ENCODE measurements at places on chromosomes 3 and 15. TPM values are rescaled to one million over a fixed set of nuclear protein-coding genes. Genes with fewer than 3 reads are reported as not detected.
A peak's percentile ranks its signal among the peaks of the same experiment; 100 is the strongest.

GRCh38 chr3:49668861-49669260 lies 5.3 kb upstream of the APEH start:
- H3K4me3 ChIP-seq: no peak overlapping the region
- no peak overlapping the region for H3K27ac ChIP-seq
- H3K4me1 ChIP-seq: peaks cover 19% of the 10 kb centered on the region

DNA sequence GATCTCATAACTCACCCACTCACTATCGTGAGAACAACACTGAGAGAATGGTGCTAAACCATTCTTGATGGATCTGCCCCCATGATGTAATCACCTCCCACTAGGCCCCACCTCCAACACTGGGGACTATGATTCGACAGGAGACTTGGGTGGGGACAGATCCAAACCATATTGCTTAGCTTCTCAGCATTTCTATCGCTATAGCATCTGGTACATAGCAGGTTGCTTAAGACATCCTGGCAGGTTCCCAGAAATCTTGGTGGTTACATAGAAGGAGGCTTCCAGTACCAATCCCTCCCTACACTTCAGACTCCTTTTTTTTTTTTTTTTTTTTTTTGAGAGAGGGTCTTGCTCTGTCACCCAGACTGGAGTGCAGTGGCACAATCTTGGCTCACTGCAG lies 487.8 kb downstream of the EDEM1 start:
- H3K4me3 ChIP-seq: no peak overlapping the region
- H3K27me3 ChIP-seq: no peaks in the 10 kb centered on the region
- H3K4me1 ChIP-seq: no peaks in the 10 kb centered on the region
- no peaks in the 10 kb centered on the region for H3K36me3 ChIP-seq
- DNase-seq: no peak

GRCh38 chr15:82272154-82272553 lies 9.5 kb downstream of the SAXO2 start:
- H3K4me3 ChIP-seq: no peak overlapping the region
- no peaks in the 10 kb centered on the region for H3K4me1 ChIP-seq
- no peaks in the 10 kb centered on the region for H3K36me3 ChIP-seq
- H3K27me3 ChIP-seq: no peaks in the 10 kb centered on the region
- no peak for DNase-seq
- no peak overlapping the region for H3K27ac ChIP-seq

DNA sequence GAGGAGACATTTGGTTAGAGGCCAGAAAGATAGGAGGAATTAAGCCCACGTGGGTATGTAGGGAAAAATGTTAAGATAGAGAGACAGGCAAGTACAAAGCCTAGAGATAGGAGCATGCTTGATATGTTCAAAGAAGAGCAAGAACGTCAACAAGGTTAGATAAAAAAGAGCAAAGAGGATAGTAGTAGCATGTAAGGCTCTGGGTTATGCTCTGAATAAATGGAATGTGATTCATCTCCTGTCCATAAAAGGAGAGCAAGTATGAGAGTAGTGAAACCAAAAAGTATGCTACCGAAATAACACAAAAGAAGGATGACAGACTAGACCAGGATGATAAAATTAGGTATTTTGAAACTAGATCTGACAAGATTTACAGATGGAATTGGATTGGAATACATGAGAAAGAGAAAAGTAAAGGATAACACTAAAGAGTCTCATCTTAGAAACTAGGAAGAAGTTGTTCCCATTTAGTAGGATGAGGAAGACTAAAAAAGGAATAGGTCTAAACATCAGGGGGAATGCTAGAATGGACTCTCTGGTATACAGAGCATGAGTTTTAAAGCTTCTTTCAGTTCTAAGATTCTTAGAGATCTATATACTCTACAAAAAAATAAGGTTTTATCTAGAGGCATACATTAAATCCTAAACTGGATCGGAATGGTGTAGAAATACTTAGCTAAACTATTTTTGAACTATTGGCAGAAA lies 59.1 kb downstream of the TRPM7 start:
- peak overlapping the region; percentile 44 for H3K27ac ChIP-seq
- peak overlapping the region; percentile 4 for H3K4me3 ChIP-seq
- no peaks in the 10 kb centered on the region for H3K27me3 ChIP-seq
- peaks cover 36% of the 10 kb centered on the region for H3K36me3 ChIP-seq
- H3K4me1 ChIP-seq: peaks cover 3% of the 10 kb centered on the region
- DNase-seq: peak; percentile 65

GRCh38 chr15:74390647-74391288 lies 23.3 kb upstream of the CYP11A1 start:
- H3K36me3 ChIP-seq: no peaks in the 10 kb centered on the region
- H3K4me3 ChIP-seq: no peak overlapping the region
- peaks cover 30% of the 10 kb centered on the region for H3K4me1 ChIP-seq
- H3K27me3 ChIP-seq: no peaks in the 10 kb centered on the region

DNA sequence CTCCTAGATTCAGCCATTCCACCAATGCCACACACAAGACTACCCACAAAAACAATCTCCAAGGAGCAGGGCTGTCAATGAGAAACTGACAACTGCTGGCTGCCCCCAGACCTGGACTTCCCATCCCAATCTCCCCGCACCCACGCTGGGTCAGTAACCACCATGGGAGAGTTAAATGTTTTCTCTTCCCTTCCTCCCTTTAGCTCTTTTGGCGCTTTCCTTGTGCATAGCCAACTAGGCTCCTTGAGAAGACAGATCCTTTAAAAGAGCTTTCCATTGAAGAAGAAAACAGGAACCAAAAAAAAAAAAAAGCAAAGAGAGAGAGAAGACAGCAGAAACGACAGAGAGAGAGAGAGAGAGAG lies 8.3 kb downstream of the BCL6 start:
- H3K36me3 ChIP-seq: peaks cover 26% of the 10 kb centered on the region
- H3K4me1 ChIP-seq: peaks cover 47% of the 10 kb centered on the region
- no peaks in the 10 kb centered on the region for H3K27me3 ChIP-seq
- DNase-seq: no peak
- peak overlapping the region; percentile 93 for H3K4me3 ChIP-seq

- H3K4me3 ChIP-seq: peak overlapping the region; percentile 36
- no peaks in the 10 kb centered on the region for H3K36me3 ChIP-seq
- no peaks in the 10 kb centered on the region for H3K27me3 ChIP-seq
- H3K27ac ChIP-seq: no peak overlapping the region
Measured at GRCh38 chr15:44066211-44066827, 128.8 kb downstream of the FRMD5 start.

DNA sequence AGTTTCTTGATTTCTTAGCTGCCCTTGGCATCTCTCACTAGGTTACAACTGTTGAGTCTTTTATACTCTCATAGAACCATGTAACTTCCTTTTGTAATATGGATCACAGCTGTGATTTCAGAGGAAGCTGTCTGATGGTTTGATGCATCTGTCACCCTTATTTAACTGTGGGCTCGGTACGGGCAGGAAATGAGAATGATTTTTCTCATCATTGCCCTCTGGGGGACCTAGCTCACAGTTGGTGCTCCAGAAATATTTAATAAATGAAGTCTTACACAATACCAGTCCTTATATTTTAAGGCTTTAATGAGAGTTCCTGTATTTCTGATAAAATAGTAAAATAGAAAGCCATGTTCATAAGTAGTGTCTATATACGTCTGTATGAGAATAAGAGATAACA lies 151.2 kb downstream of the EBLN2 start:
- H3K4me3 ChIP-seq: no peak overlapping the region
- no peaks in the 10 kb centered on the region for H3K27me3 ChIP-seq
- no peaks in the 10 kb centered on the region for H3K36me3 ChIP-seq
- H3K4me1 ChIP-seq: no peaks in the 10 kb centered on the region
- H3K27ac ChIP-seq: no peak overlapping the region

- H3K36me3 ChIP-seq: no peaks in the 10 kb centered on the region
- no peak overlapping the region for H3K27ac ChIP-seq
Measured at GRCh38 chr15:41932511-41933289, 38.8 kb upstream of the SPTBN5 start.

GRCh38 chr15:80418892-80419537 lies 14.8 kb downstream of the ARNT2 start:
- no peak overlapping the region for H3K27ac ChIP-seq
- H3K4me1 ChIP-seq: peaks cover 14% of the 10 kb centered on the region
- H3K27me3 ChIP-seq: peaks cover 5% of the 10 kb centered on the region
- DNase-seq: no peak
- no peak overlapping the region for H3K4me3 ChIP-seq
- no peaks in the 10 kb centered on the region for H3K36me3 ChIP-seq

DNA sequence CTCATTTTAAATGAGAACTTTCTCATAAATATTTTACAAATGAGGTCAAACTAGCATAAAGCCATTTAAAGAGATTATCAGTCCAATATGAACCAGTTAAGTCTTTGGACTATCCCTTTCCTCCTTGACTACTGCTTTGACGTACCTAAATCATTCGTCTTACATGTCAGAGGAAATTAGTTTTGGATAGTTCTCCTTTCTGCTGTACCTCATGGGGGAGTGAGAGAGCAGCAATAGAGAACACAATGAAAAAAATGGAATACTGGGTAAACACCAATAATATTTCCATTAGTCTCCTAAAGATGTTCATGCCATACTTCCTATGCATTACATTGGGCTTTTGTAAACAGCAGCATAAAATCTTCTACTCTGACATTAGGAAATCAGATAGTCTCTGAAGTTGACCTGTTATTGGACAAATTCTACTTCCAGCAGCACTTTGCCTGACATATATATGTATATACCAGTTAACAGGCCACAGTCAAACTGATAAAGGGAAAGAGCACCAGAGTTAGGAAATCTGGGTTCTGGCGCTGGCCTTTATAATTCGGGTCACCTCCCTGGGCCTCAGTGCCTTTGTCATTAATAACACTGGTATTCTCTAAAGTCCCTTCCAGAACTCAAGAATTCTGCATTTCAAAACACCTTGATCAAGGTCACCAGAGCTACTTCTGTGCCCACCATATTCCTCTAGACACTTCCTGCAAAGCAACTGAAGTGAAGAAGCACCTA lies 26.8 kb downstream of the TIMMDC1 start:
- H3K27me3 ChIP-seq: no peaks in the 10 kb centered on the region
- peaks cover 7% of the 10 kb centered on the region for H3K4me1 ChIP-seq
- H3K27ac ChIP-seq: no peak overlapping the region
- peaks cover 26% of the 10 kb centered on the region for H3K36me3 ChIP-seq
- DNase-seq: peak; percentile 67

DNA sequence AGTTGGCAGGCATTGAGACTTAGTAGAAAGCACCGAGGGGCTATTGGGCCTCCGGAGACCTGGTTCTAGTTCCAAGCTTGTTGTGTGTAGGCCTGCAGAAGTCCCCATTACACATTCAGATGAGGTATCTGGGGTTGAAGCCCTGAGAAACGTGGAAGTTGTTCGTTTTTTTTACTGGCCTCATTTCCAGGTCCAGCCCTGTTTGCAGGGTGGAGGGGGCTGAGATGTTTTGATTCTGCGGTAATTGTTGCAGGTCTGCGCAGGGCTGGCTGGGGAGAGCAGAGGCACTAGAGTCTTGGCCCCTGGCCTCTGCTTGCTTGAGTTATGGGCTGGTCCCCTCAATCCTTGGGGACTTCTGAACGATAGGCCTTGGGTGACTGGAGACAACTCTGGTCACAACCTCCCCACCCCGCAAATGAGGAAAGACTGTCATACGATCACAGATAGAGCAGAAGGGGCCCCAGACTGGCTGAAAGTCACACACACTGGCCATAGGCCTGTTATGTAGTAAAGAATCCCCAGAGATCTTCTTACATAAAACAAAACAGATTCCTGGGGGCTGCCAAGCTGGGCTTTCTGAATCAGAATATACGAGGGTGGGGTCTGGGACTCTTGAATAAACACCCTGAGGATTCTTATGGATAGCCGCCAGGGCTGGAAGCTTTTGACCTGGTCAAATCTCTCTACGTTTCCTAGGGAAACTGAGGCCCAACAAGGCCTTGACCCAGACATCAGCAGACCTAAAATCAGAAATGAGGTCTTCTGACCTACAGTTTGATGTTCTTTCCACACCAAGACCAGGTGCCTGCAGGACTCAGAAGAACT lies 15.6 kb downstream of the KBTBD13 start:
- peaks cover 2% of the 10 kb centered on the region for H3K36me3 ChIP-seq
- H3K27me3 ChIP-seq: no peaks in the 10 kb centered on the region
- no peak overlapping the region for H3K4me3 ChIP-seq
- no peaks in the 10 kb centered on the region for H3K4me1 ChIP-seq
- DNase-seq: peak; percentile 61

GRCh38 chr3:149371001-149371722 lies 6.3 kb downstream of the TM4SF1 start:
- peak overlapping the region; percentile 41 for H3K27ac ChIP-seq
- H3K27me3 ChIP-seq: no peaks in the 10 kb centered on the region

- no peak for DNase-seq
- no peaks in the 10 kb centered on the region for H3K4me1 ChIP-seq
- H3K4me3 ChIP-seq: no peak overlapping the region
Measured at GRCh38 chr3:158935846-158936245, 134.0 kb downstream of the MFSD1 start.

DNA sequence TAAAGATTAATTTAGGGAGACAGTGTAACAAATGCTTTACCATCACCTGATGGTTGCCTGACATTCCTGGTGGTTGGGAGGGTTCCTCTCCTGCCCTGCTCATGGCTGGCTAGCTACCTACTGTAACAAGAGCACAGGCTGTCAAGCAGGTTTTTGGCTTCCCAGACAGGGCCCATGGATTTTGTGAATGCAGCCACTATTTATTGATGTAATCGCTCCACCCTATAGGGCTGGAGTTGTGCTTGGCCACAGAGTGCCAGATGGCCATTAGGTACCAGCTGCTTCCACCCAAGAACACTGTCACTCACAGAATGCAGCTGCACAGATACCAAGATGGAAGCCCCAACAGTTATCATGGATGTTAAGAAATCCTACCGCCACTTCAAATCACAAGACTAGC lies 31.0 kb upstream of the KLHL25 start:
- H3K27ac ChIP-seq: no peak overlapping the region
- DNase-seq: no peak
- no peak overlapping the region for H3K4me3 ChIP-seq
- no peaks in the 10 kb centered on the region for H3K27me3 ChIP-seq
- H3K36me3 ChIP-seq: no peaks in the 10 kb centered on the region
- no peaks in the 10 kb centered on the region for H3K4me1 ChIP-seq

DNA sequence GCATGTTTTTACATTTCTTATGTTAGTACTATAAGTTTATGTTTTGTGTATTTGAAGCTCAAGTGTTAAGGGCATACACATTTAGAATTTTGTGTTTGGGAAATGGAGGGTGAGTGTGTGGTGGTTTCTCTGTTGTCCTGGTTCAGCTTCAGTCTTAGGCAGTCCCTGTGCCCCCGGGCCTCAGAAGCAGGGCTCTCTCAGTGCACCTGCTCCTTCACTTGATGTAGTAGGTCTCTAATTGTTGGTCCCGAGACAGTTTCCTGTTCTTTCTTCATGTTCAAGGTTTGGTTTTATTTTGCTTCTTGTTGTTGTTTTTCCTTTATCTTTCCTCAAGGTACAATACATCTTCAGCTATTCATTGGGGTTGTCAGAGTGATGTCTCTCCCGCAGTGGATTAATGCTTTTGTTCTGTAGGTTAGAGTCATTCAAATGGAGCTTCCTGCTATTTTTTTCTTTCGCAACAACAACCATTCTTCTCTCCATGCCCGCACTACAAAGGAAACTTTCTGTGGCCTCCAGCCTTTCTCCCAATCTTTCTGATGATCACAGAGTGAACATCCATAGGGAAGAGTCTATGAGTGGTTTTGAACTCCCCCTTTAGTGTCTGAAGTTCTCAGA lies 177.8 kb upstream of the GOLGA6L4 start:
- H3K4me1 ChIP-seq: no peaks in the 10 kb centered on the region
- no peak overlapping the region for H3K4me3 ChIP-seq
- H3K27me3 ChIP-seq: no peaks in the 10 kb centered on the region
- no peaks in the 10 kb centered on the region for H3K36me3 ChIP-seq

GRCh38 chr3:153652076-153652475 lies 469.1 kb upstream of the ARHGEF26 start:
- H3K36me3 ChIP-seq: no peaks in the 10 kb centered on the region

DAZL gene
- not detected for total RNA-seq

DNASE1L3 gene
- not detected for total RNA-seq

GPR149 gene
- not detected for total RNA-seq

ANKRD63 gene
- not detected for total RNA-seq

All from osteoblast (primary cell).